NCI-H2029 treated with DMSO at 0.1 percent for 48 hours (cell line): ENCODE measurements at places on chromosomes 3 and 15.

DNA sequence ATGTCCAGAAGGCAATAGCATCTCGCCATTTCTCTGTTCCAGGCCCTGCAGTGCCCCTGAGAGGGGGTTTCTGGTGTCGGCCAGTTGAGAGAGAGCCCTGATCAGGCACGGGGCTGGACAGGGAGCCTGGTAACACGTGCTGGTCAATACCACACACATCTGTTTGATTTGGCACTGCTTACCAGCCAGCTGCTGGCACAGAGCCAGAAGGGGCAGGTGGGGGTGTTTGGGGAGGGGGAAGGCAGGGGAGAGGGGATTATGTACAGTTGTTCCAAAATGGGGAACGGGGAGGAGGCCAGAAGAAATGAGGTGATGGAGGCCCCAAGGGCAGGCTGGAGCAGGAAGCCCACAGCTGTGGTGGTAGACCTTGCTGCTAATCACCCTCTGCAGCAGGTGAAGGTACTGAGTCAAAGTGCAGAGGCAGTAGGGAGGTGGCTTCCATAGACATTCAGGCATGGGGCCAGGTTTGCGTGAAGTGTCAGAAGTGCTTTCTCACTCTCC, 153.5 kb upstream of the LPP start:
- DNase-seq: peak; percentile 74

DNA sequence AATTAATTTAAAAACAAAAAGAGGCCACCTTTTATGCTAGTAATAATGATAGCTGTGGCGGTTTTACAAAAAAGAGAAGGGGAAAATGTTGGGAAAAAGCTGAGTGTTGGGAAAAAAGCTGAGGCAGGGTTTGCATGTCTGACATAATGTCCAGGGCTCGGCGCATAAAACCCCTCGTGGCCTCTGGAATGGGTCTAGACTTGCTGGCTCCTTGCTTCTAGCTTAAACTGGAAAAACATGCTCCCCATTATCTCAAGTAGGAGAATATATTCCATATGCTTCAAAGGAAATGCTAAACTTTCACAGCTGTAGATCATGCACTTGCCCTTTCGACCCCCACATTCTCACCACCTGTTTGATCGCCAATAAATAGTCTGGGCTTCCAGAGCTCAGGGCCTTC, 53.0 kb downstream of the CYP19A1 start:
- DNase-seq: no peak

DNA sequence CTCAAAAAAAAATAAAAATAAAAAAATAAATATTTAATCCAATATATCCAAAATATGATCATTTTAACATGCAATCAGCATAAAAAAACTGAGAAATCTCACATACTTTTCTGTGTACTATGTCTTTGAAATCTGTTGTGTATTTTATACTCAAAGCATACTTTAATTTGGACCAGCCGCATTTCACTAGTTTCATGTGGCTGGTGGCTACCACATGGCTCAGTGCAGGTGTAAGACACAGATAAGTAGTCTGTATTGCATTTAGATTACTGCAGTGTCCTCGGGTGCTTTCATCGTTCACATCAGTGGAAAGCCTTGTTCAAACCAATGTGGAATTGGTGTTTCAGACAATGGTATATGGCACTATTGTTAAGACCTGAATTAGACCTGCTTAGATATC, 11.0 kb downstream of the CRTC3 start:
- no peak for DNase-seq

- DNase-seq: peak; percentile 68
Measured at GRCh38 chr3:122101646-122102045, 46.5 kb downstream of the CD86 start.

GRCh38 chr15:29860872-29861271, 38.6 kb upstream of the TJP1 start:
- DNase-seq: no peak

GRCh38 chr15:54014067-54014655, 35.9 kb downstream of the UNC13C start:
- DNase-seq: no peak

DNA sequence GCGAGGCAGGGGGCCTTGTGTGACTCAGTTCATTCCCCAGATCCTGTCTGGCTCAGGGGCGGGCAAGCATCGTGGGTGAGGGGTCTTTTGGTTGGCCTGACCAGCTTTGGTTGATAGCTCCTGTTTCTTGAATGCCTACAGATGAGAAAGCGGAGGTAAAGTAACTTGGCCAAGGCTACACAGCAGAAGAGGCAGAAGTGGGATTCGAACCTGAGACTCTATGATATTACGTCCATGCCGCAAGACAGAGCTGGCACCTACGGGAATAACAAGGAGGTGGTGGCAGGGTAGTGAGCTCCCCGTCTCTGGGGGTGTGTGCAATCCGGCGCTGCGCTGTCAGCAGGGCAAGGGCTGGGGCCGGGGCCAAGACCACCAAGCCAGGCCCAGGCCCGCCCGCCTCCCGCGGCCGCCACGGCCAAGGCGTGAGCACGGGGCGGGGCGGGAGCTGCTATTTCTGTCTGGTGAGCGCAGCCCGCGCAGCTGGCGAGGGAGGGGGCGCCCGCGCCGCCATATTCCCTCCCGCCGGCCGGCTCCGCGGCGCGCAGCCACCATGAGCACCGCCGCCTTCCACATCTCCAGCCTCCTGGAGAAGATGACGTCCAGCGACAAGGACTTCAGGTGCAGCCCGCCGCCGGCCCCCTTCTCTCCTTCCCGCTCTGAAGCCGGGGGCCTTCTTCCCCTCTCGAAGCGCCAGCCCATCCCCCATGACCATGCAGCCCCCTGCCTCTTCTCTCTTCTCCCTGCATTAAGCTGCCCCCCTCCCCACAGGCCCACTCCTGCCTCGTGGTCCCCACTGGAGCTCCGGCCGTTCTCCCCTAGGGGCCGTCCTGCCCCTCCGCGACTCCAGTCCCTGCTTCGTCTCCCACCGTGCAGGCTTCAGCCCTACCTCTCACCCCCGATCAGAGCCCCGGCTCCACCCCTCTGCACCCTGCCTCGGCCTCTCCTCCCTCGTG, at the start of gene CAND2:
TSS of gene CAND2 (plus strand) at position 510 of the 953 bp plus-strand sequence. CDS start at position 551, 41 bp downstream.
- peak; percentile 27 for DNase-seq

GRCh38 chr3:9244495-9245183, 4.8 kb downstream of the SRGAP3 start:
- DNase-seq: peak; percentile 25

DNA sequence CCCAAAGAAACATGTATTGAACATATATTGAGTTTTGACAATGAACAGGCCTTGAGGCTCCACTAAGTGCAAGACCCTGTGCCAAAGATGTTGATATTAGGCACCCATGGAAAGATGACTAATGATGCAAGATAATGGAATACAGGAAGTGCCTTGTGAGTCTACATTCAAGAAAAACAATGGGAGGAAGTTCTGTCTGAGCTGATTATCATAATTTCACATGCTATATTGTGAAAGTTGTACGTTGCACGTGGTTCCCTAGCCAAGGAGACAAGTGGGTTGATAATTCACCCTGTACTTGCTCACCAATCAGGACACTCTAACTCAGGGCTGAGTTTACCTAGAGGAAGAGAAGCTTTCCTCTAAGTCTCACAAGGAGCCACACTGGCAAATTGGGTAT, 186.9 kb upstream of the STAC start:
- no peak for DNase-seq

GRCh38 chr15:45868109-45868691, 233.4 kb downstream of the SQOR start:
- no peak for DNase-seq

GRCh38 chr3:59772416-59773408, 722.9 kb upstream of the CFAP20DC start:
- DNase-seq: no peak

DNA sequence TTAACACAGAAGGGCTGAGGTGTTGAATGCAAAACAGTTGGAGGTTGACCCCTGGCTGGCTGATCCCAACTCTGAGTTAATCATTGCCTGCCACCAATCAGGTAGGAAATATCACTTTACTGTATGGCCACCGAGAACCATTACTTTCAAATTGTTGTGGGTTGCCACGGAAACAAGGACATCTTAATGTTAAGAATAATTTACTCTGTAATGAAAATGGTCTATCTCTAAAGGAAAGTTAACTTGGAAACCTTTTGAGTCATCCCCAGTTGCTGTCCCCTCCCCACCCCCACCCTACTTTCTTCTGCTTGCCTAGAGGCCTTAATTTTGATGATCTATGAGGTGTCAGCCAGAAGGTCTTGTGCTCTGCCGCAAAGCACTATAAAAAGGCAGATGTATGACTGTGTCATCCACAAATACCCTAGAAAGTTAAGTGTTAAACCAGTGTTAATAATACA, 78.7 kb upstream of the SNRK start:
- DNase-seq: no peak

GRCh38 chr3:191492601-191493000, 31.6 kb downstream of the PYDC2 start:
- DNase-seq: no peak

DNA sequence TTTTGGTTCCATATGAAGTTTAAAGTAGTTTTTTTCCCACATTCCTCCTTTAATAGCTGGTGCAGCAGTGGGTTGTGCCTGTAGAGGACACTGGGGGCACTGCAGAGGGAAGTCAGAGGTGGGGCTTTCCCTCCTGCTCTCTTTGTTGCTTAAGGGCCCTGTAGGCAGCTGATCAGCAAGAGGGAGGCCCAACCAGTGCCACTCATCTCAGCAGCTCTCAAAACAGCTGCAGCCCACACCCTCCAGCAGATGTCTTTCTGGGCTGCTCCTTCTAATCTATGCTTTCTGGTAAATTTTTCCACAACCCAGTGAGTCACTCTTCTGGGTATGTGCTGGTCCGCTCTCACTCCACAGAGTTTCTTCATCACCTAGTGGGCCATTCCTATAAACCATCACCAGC, 263.8 kb downstream of the FEZF2 start:
- no peak for DNase-seq

GRCh38 chr3:28768439-28768838, 419.8 kb upstream of the AZI2 start:
- no peak for DNase-seq

DNA sequence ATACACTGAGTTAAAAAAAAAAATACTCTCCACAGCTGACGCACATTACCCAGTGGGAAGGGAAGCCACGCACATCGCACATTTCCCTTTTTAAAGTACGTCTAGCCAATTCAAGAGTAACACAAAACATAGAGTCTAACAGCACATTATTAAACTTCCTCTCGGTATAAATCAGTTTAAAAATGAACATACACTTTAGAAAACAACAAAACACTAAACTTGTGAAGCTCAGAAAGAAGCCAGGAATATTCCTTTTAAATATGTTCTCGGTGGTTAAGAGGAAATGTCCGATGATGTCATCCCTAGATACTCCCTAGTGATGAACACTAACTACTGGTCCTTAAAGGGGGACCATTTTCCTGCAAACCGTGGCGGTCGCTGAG, 721 bp downstream of the MYEF2 start:
- DNase-seq: no peak

- no peak for DNase-seq
Measured at GRCh38 chr3:17562845-17563244, 179.6 kb downstream of the TBC1D5 start.

DNA sequence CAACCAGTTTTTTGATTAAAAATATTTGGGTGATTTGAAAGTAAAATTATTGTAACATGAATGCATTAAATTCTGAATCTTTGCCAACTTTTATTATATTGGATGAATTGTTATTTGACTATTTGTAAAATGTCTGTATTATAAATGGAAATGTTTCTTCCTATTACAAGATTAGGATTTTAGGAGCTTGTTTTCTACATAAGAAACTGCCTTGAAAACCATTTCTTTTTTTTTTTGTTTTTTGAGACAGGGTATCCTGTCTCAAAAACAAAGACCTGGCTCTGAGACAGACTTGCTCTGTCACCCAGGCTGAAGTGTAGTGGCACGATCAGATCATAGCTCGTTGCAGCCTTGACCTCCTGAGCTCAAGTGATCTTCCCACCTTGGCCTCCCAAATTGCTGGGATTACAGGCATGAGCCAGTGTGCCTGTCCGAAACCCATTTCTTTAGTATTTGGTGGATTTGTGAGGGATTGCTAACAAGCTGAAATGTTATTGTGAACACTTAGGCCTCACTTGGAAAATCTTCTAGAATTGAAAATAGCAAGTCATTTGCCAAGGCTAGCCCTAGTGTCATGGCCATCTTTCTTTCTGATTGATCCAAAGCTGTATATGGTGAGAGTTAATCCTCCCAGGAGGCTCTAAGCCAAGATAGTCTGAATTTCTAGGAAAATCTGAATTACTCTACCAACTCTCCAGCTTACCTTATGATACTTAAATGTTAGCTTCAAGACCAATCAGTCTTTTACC, 100.3 kb downstream of the FNDC3B start:
- no peak for DNase-seq

GRCh38 chr15:98586066-98586465, 62.3 kb upstream of the IGF1R start:
- no peak for DNase-seq

DNA sequence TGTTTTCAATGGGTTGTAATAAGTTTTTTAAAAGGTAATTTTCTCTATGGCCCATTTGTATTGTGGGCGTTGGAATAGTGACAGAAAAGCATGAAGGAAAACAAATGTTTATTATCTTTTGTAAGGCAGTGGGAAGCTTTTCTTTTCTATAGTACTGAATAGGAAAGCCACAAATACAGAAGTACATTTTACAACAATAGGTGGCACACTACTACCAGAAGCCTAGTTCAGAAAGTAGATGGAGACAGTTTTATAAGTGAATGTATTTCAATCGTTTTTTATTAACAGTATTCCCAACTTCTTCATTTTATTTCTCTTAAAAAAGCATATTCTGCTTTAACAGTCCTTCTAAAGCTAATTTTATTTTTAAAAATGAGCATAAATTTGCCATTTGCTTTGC, 296.7 kb downstream of the PTPRG start:
- DNase-seq: peak; percentile 63

DNA sequence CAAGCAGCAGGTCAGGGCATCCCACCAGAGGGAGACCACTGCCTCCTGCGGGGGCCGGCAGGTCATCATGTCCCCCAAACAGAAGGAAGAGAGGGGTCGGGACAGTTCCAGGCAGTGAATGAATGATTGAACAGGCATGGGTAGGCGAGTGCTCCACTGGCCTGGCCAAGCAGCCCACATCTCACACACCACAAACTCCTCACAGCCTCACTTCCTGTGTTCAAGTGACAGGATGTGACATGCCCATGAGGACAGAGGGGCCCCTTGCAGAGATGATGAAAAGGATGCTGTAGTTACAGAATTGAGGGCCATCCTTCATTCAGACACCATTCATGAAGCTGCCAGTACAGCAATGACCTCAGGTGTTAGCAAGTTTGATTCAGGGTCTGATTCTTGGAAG, 3.7 kb downstream of the IQSEC1 start:
- no peak for DNase-seq

DNA sequence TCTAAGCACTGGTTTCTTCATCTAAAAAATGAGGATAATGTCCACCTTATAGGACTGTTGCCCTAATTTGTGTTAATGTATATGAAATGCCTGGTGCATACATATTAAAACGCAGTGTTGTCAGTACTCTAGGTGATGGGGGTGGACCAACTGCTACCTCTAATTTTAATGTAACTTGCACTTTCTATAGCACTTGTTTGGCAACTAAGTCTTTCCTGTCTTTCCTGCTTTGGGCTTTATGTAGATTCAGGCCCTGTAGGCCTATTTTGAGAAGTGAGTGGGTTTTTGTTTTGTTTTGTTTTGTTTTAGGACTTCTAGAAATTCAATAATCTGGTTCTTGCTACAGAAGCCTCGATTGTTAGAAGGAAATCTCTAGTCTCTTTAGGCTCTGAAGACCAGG, 21.2 kb downstream of the SLC7A14 start:
- DNase-seq: no peak
